A673 (cell line): ENCODE measurements at places on chromosomes 11 and 22.

GRCh38 chr11:67027483-67027930, 4.6 kb downstream of the SYT12 start:
- no peak for DNase-seq

- peak; percentile 84 for DNase-seq
Observed at GRCh38 chr11:63866211-63866610, 27.3 kb downstream of the MARK2 start.

DNA sequence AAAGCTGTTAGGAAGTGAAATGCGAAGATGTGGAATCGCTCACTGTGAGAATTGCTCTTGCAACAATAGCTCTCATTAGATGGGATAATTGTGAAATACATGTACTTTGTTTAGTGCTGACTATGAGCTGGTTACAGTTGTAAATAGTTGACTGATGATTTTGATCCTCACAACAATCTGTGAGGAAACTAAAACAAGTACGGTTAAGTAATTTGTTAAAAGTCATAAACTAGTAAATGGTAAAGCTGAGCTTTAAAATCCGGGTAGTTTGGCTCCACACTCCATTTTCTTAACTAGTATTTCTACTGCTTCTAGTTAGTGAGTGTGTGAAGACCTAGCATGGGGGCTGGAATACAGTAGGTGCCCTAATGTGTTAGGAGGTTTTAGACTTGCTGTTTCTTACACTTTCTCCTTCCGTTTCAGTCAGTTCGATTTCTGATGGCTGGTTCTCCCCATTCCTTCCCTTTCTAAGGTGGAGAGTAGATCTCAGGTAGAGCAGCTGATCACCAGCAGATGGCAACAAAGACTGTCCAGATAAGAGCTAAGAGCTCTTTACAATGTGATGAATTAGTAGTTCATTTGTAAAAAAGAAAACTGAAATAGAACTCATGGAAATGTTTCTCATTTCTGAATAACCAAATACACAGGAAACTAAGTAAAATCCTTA, 16.3 kb upstream of the CYP2R1 start:
- DNase-seq: peak; percentile 78

GRCh38 chr11:115222218-115222862, 281.9 kb downstream of the CADM1 start:
- peak; percentile 37 for DNase-seq

DNA sequence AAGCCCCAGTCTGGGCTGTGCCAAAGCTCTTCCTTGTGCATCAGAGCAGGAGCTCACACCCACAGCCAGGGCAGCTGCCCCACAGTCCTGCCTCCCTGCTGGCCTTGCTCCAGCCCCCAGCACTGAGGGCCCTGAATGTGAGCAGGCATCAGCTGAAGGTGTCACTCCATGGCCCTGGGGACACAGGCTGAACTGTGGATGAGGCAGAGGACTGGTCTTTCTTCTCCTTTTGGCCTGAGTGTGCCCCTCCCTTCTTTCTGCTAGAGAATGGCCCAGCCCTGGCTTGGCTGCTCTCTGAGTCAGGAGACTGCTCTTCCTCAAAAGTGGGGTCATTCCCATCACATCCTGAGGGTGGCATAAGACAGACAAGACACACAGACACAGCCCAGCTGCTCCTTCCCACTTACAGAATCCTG, 16.2 kb downstream of the OTOG start:
- DNase-seq: no peak

DNA sequence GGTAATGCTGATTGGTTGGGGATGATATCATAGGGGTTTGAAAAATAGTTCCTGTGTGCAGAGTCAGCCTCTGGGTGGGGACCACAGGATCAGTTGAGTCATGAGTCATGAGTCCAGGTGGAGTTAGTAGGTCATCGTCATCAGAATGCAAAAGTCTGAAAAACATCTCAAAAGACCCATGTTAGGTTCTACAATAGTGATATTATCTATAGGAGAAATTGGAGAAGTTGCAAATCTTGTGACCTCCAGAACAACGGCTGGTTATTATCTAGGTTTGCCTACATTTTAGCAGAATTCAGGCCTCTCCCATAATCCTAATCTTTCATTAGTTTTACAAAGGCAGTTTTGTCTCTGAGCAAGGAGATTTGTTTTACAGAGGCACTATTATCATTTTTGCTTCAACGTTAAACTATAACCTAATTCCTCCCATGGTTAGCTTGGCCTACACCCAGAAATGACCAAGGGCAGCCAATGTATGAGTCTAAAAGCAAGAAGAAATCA, 38.9 kb downstream of the MS4A2 start:
- no peak for DNase-seq

GRCh38 chr22:40251106-40251505, 73.4 kb downstream of the TNRC6B start:
- no peak for DNase-seq

GRCh38 chr11:36328966-36329673, 33.0 kb downstream of the PRR5L start:
- no peak for DNase-seq

- no peak for DNase-seq
Observed at GRCh38 chr22:43824724-43825420, 12.8 kb upstream of the EFCAB6 start.

DNA sequence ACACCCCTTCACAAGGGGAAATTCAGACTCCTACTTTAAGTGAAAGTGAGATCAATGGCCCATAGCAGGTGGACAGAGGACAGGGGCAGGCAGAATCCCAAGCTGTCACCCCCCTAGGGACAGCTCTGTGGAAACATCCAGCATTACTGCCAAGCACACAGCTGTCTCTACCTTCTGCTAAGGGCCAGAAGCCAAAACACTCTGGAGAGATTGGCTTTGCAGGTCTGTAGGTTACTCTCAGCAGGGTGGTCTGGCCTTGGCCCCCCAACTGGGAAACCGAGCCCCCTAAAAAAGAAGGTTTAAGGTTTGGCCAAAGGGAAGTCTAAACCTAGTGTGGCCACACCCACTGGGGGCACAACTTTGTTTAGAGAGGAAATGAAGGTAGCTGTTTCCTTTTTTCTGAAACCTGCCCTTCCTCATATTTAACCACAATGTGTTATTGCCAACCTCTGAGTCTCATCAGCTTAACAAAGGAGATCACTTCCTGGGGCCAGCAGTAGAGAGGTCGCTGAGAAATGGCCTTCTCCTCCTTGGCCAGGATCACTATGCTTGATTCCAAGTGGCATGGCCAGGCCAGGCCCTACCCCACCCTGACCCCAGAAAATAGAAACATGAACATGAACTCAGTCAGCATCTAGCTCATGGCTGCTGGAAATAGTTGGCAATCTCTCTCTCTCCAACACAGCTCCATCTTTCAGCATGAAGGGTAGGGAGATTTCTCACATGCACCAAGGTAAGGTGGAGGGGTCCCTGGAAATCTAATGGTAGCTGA, 25.9 kb upstream of the SCARF2 start:
- no peak for DNase-seq
